ENCODE measurements at places on chromosomes 6 and 20. TPM values are rescaled to one million over a fixed set of nuclear protein-coding genes. Genes with fewer than 3 reads are reported as not detected.

The MYH7B gene
- 0.09 TPM for total RNA-seq

The SLC35B2 gene
- total RNA-seq = 66.9 TPM

The TRMT6 gene
- 61.1 TPM for total RNA-seq

The DEFB132 gene
- total RNA-seq = not detected

The RNF144B gene
- total RNA-seq = 0.37 TPM

The CEP250 gene
- 25.6 TPM for total RNA-seq

The SAPCD1 gene
- total RNA-seq = 3.1 TPM

The DEFB121 gene
- total RNA-seq = not detected

The SLC52A3 gene
- 0.38 TPM for total RNA-seq

The NKX2-2 gene
- not detected for total RNA-seq

The ATAT1 gene
- total RNA-seq = 5.4 TPM

The LYRM4 gene
- total RNA-seq = 36.2 TPM
